ENCODE measurements at places on chromosomes 4 and X. TPM values are rescaled to one million over a fixed set of nuclear protein-coding genes. Genes with fewer than 3 reads are reported as not detected.
A peak's percentile ranks its signal among the peaks of the same experiment; 100 is the strongest.

DNA sequence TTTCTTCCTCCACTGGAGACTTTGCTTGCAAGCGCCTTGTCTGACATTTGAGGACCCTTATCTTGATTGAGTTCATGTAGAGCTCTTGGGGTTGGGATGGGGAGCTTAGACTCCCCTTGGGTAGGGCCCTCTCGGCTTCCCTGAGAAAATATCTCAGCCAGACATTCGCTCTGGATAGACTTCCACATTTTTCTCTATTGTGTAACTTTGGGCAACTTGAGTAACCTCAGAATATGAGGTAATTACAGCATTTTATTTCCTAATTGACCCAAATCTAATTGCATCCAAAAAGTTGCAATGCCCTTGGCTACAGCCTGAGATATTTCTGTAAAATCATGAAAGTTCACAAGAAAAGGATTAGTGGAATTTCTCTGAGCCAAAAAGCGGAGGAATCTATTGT, 102.8 kb upstream of the MXRA5 start:
- no peaks in the 10 kb centered on the region for H3K36me3 ChIP-seq
- no peak for DNase-seq
- H3K4me1 ChIP-seq = no peaks in the 10 kb centered on the region
- H3K27ac ChIP-seq = no peak overlapping the region

- no peak overlapping the region for H3K4me3 ChIP-seq
- no peak for DNase-seq
- no peaks in the 10 kb centered on the region for H3K4me1 ChIP-seq
- H3K27ac ChIP-seq = no peak overlapping the region
- H3K27me3 ChIP-seq = no peaks in the 10 kb centered on the region
These were observed 46.9 kb upstream of the PABPC1L2A start for GRCh38 chrX:73126240-73126639.

GRCh38 chr4:17517664-17518063, 2.7 kb downstream of the CLRN2 start:
- no peak overlapping the region for H3K27ac ChIP-seq
- H3K4me3 ChIP-seq = no peak overlapping the region
- H3K4me1 ChIP-seq = peaks cover 9% of the 10 kb centered on the region
- no peaks in the 10 kb centered on the region for H3K27me3 ChIP-seq
- no peaks in the 10 kb centered on the region for H3K36me3 ChIP-seq

GRCh38 chrX:71224098-71224708, 1.2 kb downstream of the GJB1 start:
- H3K27ac ChIP-seq = no peak overlapping the region
- no peak overlapping the region for H3K4me3 ChIP-seq
- H3K36me3 ChIP-seq = no peaks in the 10 kb centered on the region
- H3K4me1 ChIP-seq = no peaks in the 10 kb centered on the region

GRCh38 chr4:40874901-40875300, 125.1 kb downstream of the NSUN7 start:
- H3K36me3 ChIP-seq = no peaks in the 10 kb centered on the region
- H3K4me1 ChIP-seq = no peaks in the 10 kb centered on the region
- no peak for DNase-seq
- no peak overlapping the region for H3K4me3 ChIP-seq

GRCh38 chr4:101183666-101184373, 163.5 kb downstream of the PPP3CA start:
- no peaks in the 10 kb centered on the region for H3K27me3 ChIP-seq
- no peak for DNase-seq
- H3K4me3 ChIP-seq = no peak overlapping the region
- H3K36me3 ChIP-seq = no peaks in the 10 kb centered on the region

- H3K27ac ChIP-seq = peak within 1 kb of the TSS; percentile 60
- no peaks in the 10 kb centered on the region for H3K36me3 ChIP-seq
- DNase-seq = no peak
- no peaks in the 10 kb centered on the region for H3K27me3 ChIP-seq
- H3K4me1 ChIP-seq = no peaks in the 10 kb centered on the region
These were observed at the start of gene ABCG2 for GRCh38 chr4:88158489-88159228. Gene ABCG2 (minus strand): TSS chr4:88158639. CDS start chr4:88139995, 18,644 bp downstream.

- no peaks in the 10 kb centered on the region for H3K4me1 ChIP-seq
- no peak overlapping the region for H3K4me3 ChIP-seq
- no peak overlapping the region for H3K27ac ChIP-seq
- no peak for DNase-seq
- H3K36me3 ChIP-seq = no peaks in the 10 kb centered on the region
These were observed 152.2 kb downstream of the NHS start for GRCh38 chrX:17527135-17527701.

DNA sequence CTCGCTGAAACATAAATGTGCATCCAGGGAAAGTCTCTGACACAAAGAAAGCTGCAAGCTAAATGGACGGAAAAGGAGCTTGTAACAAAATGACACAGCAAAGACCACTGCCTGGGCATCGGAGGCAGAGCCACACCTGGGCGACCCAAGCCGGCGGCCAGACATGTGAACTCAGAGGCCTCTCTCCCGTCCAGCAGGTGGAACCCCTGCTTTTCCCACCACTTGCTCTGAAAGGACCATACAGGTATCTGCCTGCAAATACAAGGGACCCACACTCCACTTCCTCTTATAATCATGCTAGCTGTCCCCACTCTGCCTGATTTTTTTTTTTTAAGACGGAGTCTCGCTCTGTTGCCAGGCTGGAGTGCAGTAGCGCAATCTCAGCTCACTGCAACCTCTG, 12.0 kb downstream of the CPLX1 start:
- H3K27me3 ChIP-seq = no peaks in the 10 kb centered on the region
- no peaks in the 10 kb centered on the region for H3K36me3 ChIP-seq
- no peak overlapping the region for H3K4me3 ChIP-seq
- DNase-seq = no peak
- H3K4me1 ChIP-seq = peaks cover 4% of the 10 kb centered on the region

- H3K4me3 ChIP-seq = no peak overlapping the region
- H3K27me3 ChIP-seq = no peaks in the 10 kb centered on the region
- no peaks in the 10 kb centered on the region for H3K36me3 ChIP-seq
These were observed 328.2 kb downstream of the DKK2 start for GRCh38 chr4:106707776-106708463.

GRCh38 chr4:128357286-128357685, 69.7 kb upstream of the PGRMC2 start:
- no peak overlapping the region for H3K4me3 ChIP-seq
- peaks cover 4% of the 10 kb centered on the region for H3K4me1 ChIP-seq
- H3K27ac ChIP-seq = peak overlapping the region; percentile 2

DNA sequence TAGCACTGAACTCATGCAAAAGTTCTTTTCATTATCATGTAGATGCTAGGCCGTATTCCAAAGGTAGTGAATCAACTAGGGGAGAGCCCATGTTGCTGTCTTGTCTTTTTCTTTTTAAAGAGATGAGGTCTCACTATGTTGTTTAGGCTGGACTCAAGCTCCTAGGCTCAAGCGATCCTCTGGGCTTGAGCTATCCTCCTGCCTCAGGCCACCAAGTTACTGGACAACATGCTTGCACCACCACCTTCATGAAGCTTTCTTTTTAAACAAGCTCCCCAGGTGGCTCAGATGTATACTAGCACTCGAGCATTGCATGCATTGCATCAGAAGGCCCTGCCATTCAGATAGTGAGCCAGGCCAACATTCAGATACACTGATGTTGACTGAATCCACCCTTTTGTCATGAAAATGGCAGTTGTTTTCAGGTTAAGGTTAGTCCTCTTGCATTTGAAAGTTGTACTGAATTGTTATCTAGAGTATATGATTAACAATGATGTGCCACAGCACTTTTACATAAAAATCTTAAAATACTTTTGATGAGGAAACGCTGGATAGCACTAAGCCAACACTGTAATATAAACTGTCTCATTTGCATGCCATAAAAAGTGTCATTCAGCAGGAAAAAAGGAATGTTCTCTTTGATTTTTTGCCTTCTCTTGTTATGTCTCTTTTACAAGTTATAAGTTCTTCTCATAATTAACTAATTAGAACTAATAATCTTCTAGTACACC, 76.7 kb downstream of the FNIP2 start:
- no peak for DNase-seq
- no peaks in the 10 kb centered on the region for H3K36me3 ChIP-seq
- no peaks in the 10 kb centered on the region for H3K27me3 ChIP-seq

GRCh38 chr4:82367438-82368097, 6.2 kb downstream of the HNRNPD start:
- no peak overlapping the region for H3K4me3 ChIP-seq
- H3K36me3 ChIP-seq = peaks cover 42% of the 10 kb centered on the region
- H3K4me1 ChIP-seq = peaks cover 24% of the 10 kb centered on the region
- H3K27me3 ChIP-seq = no peaks in the 10 kb centered on the region

DNA sequence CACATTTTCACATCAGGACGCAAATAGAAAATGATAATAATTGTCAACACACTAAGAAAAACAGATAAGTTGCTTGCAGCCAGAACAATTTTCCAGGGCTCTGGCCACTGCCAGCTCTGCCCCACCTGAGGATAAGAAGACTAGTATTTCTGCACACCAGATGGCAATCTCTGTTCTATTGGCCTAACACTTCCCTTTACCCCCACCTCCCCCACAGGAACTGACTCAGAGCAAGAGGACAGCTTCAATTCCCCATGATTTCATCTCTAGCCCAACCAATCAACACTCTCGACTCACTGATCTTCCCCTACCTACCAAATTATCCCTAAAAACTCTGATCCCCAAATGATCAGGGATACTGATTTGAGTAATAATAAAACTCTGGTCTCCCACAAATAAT, 164.0 kb downstream of the SMARCA1 start:
- no peaks in the 10 kb centered on the region for H3K4me1 ChIP-seq
- no peak overlapping the region for H3K27ac ChIP-seq
- no peak for DNase-seq
- H3K27me3 ChIP-seq = no peaks in the 10 kb centered on the region
- no peak overlapping the region for H3K4me3 ChIP-seq
- no peaks in the 10 kb centered on the region for H3K36me3 ChIP-seq

- H3K27ac ChIP-seq = no peak overlapping the region
- DNase-seq = no peak
- no peaks in the 10 kb centered on the region for H3K36me3 ChIP-seq
- H3K4me3 ChIP-seq = no peak overlapping the region
- no peaks in the 10 kb centered on the region for H3K4me1 ChIP-seq
These were observed 168.8 kb downstream of the SH3KBP1 start for GRCh38 chrX:19718642-19719041.

- H3K27ac ChIP-seq = no peak overlapping the region
- H3K27me3 ChIP-seq = no peaks in the 10 kb centered on the region
- H3K36me3 ChIP-seq = no peaks in the 10 kb centered on the region
- no peaks in the 10 kb centered on the region for H3K4me1 ChIP-seq
These were observed 30.3 kb downstream of the ABLIM2 start for GRCh38 chr4:8128100-8128856.

DNA sequence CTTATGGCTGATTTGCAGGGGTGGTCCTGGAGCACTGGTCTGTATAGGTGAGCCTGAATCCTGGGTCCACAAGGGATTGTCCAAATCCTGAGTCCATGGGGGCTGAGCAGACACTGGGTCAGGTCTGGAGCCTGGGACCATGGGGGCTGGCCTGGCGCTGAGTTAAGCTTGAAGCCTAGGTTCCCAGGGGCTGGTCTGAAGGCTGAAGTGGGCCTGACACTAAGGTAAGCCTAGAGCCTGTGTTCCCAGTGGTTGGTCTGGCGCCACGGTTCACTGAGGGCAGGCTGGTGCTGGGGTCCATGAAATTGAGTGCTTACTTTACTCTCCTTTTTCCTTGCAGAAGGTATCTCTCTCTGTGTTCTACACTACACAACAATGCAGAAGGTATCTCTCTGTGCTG, 155.8 kb downstream of the RBM46 start:
- H3K4me1 ChIP-seq = no peaks in the 10 kb centered on the region
- H3K4me3 ChIP-seq = no peak overlapping the region
- DNase-seq = no peak
- H3K27ac ChIP-seq = no peak overlapping the region

DNA sequence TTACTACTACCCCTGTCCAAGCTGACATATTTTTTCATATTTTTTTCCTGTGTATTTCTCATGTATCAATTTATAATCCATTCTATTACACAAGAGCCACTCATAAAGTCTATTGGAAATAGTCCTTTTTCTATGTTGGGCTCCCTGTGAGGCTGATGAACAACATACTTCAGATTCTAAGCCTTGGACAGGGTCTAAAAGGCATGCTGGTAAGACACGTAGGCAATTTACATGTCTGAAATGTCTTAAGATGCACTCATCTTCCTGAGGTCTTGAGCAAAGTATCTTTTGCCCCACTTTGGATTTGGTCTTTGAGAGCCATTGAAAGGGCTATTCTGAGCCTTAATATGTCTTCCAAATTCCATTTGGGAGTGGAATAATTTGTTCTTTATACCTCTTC, 31.8 kb downstream of the OCIAD1 start:
- H3K36me3 ChIP-seq = peaks cover 38% of the 10 kb centered on the region
- H3K4me1 ChIP-seq = no peaks in the 10 kb centered on the region
- DNase-seq = no peak
- no peak overlapping the region for H3K4me3 ChIP-seq
- H3K27ac ChIP-seq = no peak overlapping the region

DNA sequence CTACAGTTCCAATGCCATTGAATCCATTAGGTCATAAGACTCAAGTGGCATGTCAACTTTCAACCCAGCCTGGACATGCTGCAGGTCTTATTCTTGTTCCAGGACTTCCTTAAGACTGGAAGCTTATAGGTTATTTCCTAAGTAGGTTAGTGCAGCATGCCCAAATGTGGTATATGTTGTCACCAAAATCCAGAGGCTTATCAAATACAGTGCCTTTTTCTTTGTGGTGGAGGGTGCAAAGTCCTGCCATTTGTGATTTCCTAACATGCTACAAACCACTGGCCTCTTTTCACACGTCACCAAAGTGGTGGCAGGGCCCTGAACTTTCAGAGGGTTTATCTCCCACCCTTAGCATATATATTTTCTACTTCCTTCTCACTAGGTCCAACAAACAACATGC, 9.7 kb upstream of the TMEM184C start:
- no peak overlapping the region for H3K4me3 ChIP-seq
- no peak for DNase-seq
- H3K36me3 ChIP-seq = no peaks in the 10 kb centered on the region

- no peak overlapping the region for H3K4me3 ChIP-seq
- H3K27me3 ChIP-seq = no peaks in the 10 kb centered on the region
- H3K27ac ChIP-seq = no peak overlapping the region
These were observed 10.5 kb upstream of the MGST2 start for GRCh38 chr4:139655116-139655515.

GRCh38 chrX:100356351-100356896, 53.6 kb downstream of the PCDH19 start:
- no peaks in the 10 kb centered on the region for H3K27me3 ChIP-seq
- H3K36me3 ChIP-seq = no peaks in the 10 kb centered on the region
- no peak for DNase-seq

- DNase-seq = no peak
- H3K27ac ChIP-seq = peak overlapping the region; percentile 39
- H3K4me1 ChIP-seq = peaks cover 16% of the 10 kb centered on the region
- no peaks in the 10 kb centered on the region for H3K27me3 ChIP-seq
- H3K4me3 ChIP-seq = no peak overlapping the region
These were observed 32.5 kb upstream of the DDX3X start for GRCh38 chrX:41301438-41301824.

The DUSP21 gene
- total RNA-seq = not detected

The KLHL4 gene
- total RNA-seq = 0.13 TPM

The USP38 gene
- 20.6 TPM for total RNA-seq

The PWWP3B gene
- total RNA-seq = not detected

The RASSF6 gene
- total RNA-seq = 2.8 TPM

The ANKRD50 gene
- 18.7 TPM for total RNA-seq

The AIMP1 gene
- 32.8 TPM for total RNA-seq

The TRPC3 gene
- total RNA-seq = 0.09 TPM

The AWAT1 gene
- not detected for total RNA-seq

The RIBC1 gene
- not detected for total RNA-seq

The GPRASP2 gene
- total RNA-seq = 7.6 TPM

The MAGEE2 gene
- total RNA-seq = not detected

The TMSB15C gene
- total RNA-seq = 0.73 TPM

Data from esophagus squamous epithelium (tissue), 5 donors.